ENCODE measurements at places on chromosomes 1 and 21.
A peak's percentile ranks its signal among the peaks of the same experiment; 100 is the strongest.

DNA sequence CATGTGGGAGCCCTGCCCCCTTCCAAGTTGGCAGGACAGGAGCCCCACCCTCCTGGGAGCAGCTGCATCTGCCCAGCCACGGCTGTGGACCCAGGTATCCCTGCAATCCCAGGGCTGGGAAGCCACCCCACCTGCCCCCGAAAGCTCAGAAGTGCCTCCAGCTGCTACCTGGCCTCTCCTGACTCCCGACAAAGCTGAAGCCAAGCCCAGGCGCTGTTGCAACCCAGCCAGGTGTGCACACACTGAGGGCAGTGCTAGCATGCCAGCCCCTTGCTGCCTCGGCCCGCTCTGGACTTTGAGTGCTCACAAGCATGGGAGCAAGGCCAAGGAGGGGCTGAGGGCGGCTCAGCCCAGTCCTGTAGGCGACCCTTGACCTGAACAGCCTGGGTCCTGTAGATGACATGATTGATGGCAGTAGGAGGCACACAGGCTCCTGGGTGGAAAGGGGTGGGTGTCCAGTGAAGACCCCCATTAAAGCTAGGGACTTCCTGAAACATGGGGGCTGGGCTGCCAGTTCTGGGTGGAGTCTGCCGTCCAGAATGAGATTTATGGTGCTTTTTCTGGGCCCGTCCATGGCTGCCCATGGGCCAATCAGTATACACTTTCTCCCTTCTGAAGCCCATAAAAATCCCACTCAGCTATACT is 2.8 kb upstream of the SSU72 start:
- H3K4me3 ChIP-seq = no peak overlapping the region
- DNase-seq = no peak
- H3K36me3 ChIP-seq = no peaks in the 10 kb centered on the region
- H3K4me1 ChIP-seq = peaks cover 23% of the 10 kb centered on the region
- H3K27me3 ChIP-seq = peaks cover 4% of the 10 kb centered on the region

- DNase-seq = no peak
- no peaks in the 10 kb centered on the region for H3K27me3 ChIP-seq
- H3K36me3 ChIP-seq = no peaks in the 10 kb centered on the region
- H3K4me1 ChIP-seq = peaks cover 9% of the 10 kb centered on the region
- H3K4me3 ChIP-seq = no peak overlapping the region
Measured at GRCh38 chr21:16834791-16835190, 678.1 kb upstream of the CXADR start.

DNA sequence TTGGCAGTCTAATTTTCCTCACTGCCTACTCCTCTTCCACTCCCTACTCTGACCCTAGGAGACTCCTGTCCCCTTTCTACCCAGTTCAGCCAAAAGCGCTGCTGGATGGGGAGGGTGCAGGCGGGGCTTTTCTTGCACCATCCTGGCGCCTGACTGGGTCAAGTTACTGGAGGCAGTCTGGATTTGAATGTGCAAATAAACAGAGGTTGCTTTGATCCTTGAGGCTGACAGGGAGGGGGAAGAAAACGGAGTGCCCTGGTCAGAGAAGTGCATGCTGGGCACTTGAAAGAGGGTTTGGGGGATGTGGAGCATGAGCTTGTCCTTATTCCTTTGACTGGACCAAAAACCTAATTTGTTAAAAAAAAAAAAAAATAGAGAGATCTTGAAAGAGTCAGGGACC is 76.8 kb upstream of the SOX13 start:
- H3K4me3 ChIP-seq = no peak overlapping the region
- DNase-seq = no peak
- peaks cover 12% of the 10 kb centered on the region for H3K4me1 ChIP-seq
- H3K27ac ChIP-seq = no peak overlapping the region
- peaks cover 5% of the 10 kb centered on the region for H3K27me3 ChIP-seq

DNA sequence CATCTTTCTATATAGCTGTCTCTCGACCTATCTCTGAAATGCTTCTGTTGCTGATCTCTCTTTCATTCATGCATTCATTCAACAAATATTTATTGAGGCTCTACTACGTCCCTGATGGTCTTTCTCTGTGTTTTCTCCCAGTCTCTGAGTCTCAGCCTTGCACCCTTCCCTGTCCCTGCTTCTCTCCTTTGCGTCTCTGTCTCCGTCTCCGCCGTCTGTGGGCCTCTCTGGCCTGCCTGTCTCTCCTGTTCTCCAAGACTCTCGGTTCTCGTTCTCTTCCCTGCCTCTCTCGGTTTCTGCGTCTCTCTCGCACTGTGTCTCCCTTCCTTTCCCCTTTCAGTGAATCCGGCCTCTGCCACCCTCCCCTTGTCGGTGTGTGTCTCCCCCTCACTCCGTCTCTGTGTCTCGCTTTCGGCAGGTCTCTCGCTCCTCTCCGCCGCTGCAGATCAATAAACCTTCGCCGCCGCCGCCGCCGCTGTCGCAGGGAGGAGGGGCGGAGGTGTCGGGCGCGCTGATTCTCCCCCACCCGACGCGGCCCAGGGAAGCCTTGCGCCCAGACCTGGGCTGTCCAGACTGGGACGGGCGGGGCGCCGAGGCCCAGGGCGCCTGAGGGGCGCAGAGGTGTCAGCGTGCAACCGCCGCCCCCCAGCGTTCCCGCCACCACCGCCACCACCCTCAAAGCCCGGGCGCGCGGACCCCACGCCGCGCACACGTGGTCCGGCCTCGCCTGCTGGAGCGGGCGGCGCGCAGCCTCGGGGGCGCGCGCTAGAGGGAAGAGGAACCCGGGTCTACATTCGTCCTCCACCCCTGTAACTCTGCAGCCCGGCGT is 3.0 kb downstream of the EFNA3 start:
- H3K4me1 ChIP-seq = peaks cover 94% of the 10 kb centered on the region
- no peak for DNase-seq
- no peaks in the 10 kb centered on the region for H3K36me3 ChIP-seq
- peak overlapping the region; percentile 86 for H3K27ac ChIP-seq
- peaks cover 53% of the 10 kb centered on the region for H3K27me3 ChIP-seq
- peak overlapping the region; percentile 61 for H3K4me3 ChIP-seq

DNA sequence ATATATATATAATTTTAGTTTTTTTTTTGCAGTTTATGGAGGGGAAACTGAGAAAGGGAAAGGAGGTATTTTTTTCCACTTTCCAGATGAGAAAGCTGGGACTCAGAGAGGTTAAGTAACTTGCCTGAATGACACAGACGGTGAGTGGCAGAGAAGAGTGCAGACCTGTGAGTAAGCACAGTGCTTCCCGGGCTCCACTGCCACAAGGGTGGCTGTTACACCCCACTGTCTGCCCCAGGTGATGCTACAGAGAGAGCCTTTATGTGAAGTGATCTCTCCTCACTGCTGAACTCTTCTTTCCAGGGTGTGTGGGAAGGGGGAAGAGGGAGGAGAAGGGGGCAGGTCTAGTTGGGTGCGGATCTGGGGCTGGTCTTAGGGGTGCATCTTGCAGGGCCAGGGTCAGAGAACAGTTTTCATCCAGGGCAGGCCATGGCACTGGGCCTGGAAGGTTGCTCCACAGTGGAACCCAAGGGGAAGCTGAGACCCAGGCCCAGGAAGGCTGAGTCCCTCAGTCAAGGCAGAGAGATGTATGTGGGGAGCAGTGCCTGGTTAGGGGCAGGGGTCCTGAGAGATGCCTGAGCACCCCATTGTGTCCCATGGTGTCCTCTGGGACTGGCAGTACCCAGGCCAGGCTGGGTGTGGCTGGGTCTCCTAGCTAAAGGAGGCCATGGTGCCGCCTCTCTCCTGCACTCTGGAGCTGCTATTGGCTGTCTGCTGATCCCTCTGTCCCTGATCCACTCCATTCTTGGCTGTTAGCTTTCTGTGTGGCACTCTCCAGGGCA is 357.5 kb downstream of the PTPRU start:
- peaks cover 13% of the 10 kb centered on the region for H3K27me3 ChIP-seq
- no peak for DNase-seq
- H3K36me3 ChIP-seq = no peaks in the 10 kb centered on the region
- no peak overlapping the region for H3K27ac ChIP-seq
- no peaks in the 10 kb centered on the region for H3K4me1 ChIP-seq
- H3K4me3 ChIP-seq = no peak overlapping the region

- no peaks in the 10 kb centered on the region for H3K36me3 ChIP-seq
- H3K27ac ChIP-seq = peak overlapping the region; percentile 41
- DNase-seq = no peak
- no peaks in the 10 kb centered on the region for H3K27me3 ChIP-seq
- H3K4me1 ChIP-seq = peaks cover 66% of the 10 kb centered on the region
Measured at GRCh38 chr1:230085178-230085515, 18.1 kb downstream of the GALNT2 start.

GRCh38 chr1:65470766-65471165 is 50.3 kb downstream of the LEPR start:
- H3K4me1 ChIP-seq = peaks cover 4% of the 10 kb centered on the region
- no peak overlapping the region for H3K4me3 ChIP-seq
- H3K27me3 ChIP-seq = no peaks in the 10 kb centered on the region
- no peaks in the 10 kb centered on the region for H3K36me3 ChIP-seq
- H3K27ac ChIP-seq = no peak overlapping the region

GRCh38 chr1:24759492-24759891 is 14.2 kb downstream of the CLIC4 start:
- H3K27me3 ChIP-seq = no peaks in the 10 kb centered on the region
- H3K36me3 ChIP-seq = no peaks in the 10 kb centered on the region
- peaks cover 1% of the 10 kb centered on the region for H3K4me1 ChIP-seq
- no peak overlapping the region for H3K27ac ChIP-seq

GRCh38 chr1:44672254-44672955 is 1.9 kb downstream of the TMEM53 start:
- peak overlapping the region; percentile 36 for H3K27ac ChIP-seq
- H3K4me1 ChIP-seq = peaks cover 43% of the 10 kb centered on the region
- peak overlapping the region; percentile 72 for H3K4me3 ChIP-seq
- H3K36me3 ChIP-seq = no peaks in the 10 kb centered on the region
- no peaks in the 10 kb centered on the region for H3K27me3 ChIP-seq

DNA sequence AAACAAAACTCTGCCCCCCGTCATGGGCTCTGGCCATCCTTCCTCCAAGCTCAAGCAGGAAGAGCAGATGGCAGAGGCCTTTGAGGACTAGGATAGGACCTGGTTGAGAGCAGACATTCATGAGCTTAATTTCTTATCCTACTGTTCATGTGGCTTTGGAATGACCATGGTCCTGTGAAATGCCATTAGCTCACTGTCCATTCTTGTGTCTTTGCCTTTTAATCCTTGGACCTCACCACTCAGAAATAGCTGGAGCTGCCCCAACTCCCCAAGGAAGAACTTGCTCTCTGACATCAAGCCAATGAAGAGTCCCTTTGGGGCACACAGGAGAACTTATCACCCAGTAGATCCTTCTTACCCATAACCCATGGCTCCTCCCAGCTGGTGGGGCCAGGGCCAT is 11.6 kb upstream of the FAM20B start:
- no peak overlapping the region for H3K4me3 ChIP-seq
- no peaks in the 10 kb centered on the region for H3K36me3 ChIP-seq
- H3K4me1 ChIP-seq = peaks cover 22% of the 10 kb centered on the region
- H3K27ac ChIP-seq = no peak overlapping the region

- H3K4me3 ChIP-seq = no peak overlapping the region
- H3K27ac ChIP-seq = no peak overlapping the region
- no peaks in the 10 kb centered on the region for H3K36me3 ChIP-seq
- no peak for DNase-seq
- H3K27me3 ChIP-seq = no peaks in the 10 kb centered on the region
Measured at GRCh38 chr1:242427519-242427918, 97.0 kb downstream of the PLD5 start.

DNA sequence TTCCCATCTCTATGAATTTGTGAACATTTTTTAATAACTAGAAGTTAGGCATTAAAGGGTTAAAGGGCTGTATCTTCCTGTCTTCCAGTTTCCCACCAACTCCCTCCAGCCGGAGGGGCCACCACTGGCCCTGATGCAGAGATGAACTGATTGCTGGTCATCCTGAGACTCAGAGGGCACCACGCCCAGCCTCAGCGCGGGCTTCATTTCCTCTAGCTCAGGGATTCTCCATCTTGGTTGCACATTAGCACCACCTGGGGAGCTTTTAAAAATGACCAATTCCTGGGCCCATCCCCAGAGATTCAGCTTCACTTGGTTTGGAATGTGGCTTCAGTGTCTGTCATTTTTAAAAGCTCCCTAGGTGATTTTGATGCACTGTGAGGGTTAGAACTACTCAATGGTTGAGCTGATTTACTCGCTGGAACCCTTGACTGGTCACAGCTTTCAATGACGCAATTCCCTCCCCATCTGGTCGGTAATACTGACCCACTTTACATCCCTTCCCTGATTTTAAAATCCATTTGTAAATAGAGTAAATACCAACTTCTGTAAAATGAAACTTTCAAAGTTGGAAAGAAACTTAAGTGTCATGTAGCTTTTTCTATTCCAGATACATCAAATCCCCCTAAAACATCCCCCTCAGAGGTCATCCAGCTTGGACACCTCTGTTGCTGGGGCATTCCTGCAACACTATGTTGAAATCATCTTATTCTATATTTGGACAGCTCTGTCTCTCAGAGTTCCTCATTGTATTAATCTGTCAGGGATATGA is 5.1 kb downstream of the NAV1 start:
- H3K4me3 ChIP-seq = no peak overlapping the region
- peak overlapping the region; percentile 11 for H3K27ac ChIP-seq
- peak; percentile 65 for DNase-seq
- H3K27me3 ChIP-seq = no peaks in the 10 kb centered on the region
- peaks cover 43% of the 10 kb centered on the region for H3K4me1 ChIP-seq
- no peaks in the 10 kb centered on the region for H3K36me3 ChIP-seq

Data from suprapubic skin (tissue), 4 donors.